Chondrocyte (in vitro differentiated cells): ENCODE measurements at places on chromosomes 16 and 17. TPM values are rescaled to one million over a fixed set of nuclear protein-coding genes. Genes with fewer than 3 reads are reported as not detected.

ABCA9 gene
- total RNA-seq, result 0.05 to 0.38 TPM (median 0.29 TPM) in 3 replicates

ITGAX gene
- not detected in 3 replicates for total RNA-seq

GRCh38 chr17:7213895-7214299 is 5.7 kb downstream of the DLG4 start:
- H3K36me3 ChIP-seq, result no peaks in the 10 kb centered on the region
- peaks cover 53% of the 10 kb centered on the region for H3K4me1 ChIP-seq
- no peak for DNase-seq
- H3K27me3 ChIP-seq, result no peaks in the 10 kb centered on the region

- no peak overlapping the region for H3K4me3 ChIP-seq
- no peak for DNase-seq
- no peaks in the 10 kb centered on the region for H3K27me3 ChIP-seq
Measured at GRCh38 chr17:75335315-75335714, 46.1 kb upstream of the SLC25A19 start.

DNA sequence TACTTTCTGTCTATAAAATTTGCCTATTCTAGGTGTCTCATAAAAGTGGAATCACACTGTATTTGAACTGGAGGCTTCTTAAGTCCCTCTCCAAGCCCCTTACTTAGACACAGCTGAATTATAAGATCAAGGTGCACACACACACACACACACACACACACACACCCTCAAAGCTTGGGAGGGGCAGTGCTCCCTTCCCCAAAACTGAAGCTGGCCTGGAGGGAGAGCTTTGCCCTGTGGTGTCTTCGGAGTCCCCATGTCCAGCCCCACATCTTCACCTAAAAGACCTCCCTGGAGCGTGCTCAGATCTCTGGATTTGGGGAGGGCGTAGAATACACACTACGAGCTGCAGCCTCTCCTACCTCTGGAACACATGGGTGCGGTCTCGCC is 828 bp downstream of the EMP2 start:
- no peaks in the 10 kb centered on the region for H3K36me3 ChIP-seq
- H3K27ac ChIP-seq, result no peak overlapping the region
- H3K4me1 ChIP-seq, result peaks cover 33% of the 10 kb centered on the region
- H3K27me3 ChIP-seq, result peaks cover 5% of the 10 kb centered on the region
- DNase-seq, result no peak
